Mucosa of gallbladder (tissue), 1 donor: ENCODE measurements at places on chromosomes 6 and 20.

- DNase-seq = no peak
Measured at GRCh38 chr6:155587817-155588216, 132.2 kb upstream of the NOX3 start.

GRCh38 chr6:119142041-119142440, 63.6 kb upstream of the FAM184A start:
- DNase-seq = no peak

GRCh38 chr6:128479048-128479666, 41.2 kb downstream of the PTPRK start:
- no peak for DNase-seq

- DNase-seq = no peak
Measured at GRCh38 chr6:157604816-157605215, 218.2 kb upstream of the SNX9 start.

DNA sequence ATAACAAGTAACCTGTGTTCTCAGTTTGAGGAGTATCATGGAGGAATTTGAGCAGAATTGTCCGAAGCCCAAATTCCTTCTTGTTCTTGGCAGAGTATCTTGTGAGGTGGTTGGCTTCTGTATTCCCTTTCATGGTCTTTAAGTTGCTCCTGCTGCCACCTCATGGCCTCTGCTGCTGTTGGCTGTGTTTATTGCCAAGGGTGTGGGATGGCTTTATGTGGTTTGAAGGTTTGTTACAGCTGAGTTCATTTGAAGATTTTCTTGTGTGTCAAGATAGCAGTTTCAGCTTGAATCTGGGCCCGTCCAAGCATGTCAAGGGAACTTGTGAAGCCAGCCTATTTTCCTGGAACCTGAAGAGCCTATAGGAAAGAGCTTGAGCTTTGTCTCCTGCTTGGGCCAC, 20.2 kb upstream of the TTK start:
- no peak for DNase-seq

- no peak for DNase-seq
Measured at GRCh38 chr6:168300975-168301647, 18.5 kb downstream of the DACT2 start.
